ENCODE measurements at places on chromosomes 7 and 10.

DNA sequence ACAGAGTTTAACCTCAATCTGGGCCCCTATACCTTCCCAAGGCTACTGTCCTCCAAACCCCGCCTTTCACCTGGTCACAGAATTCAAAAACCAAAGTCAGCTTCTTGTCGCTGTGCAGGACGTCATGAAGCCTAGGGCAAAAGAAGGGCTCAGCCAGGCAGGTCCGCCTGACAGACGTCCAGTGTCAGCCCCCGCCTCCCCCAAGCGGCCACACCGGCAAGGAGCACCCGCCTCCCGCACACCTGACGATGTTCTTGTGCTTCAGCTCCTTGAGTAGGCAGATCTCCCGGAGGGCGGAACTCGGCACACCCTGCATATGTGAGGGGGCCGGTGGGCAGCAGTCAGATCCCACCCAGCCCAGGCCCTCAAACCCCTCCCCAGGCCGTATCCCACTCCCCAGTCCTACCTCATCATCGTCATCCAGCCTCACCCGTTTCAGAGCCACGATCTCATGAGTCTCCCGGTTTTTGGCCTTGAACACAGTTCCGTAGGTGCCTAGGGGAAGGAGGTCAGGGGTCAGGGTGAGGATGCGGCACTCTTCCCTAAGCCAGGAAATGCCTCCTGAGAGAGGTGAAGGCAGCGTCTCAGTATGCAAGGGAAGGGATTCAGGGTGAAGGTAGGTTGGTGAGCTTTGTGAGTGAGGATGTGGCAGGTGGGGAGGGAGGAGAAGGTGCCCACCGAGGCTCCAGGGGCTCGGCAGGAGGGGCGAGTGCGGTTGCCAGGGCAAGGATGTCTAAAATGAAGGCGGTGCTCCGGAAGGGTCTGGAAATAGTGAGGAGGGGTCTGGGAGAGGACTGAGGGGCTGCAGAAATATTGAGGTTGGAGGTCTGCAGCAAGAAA, 811 bp downstream of the CDK5 start:
- no peak for DNase-seq

DNA sequence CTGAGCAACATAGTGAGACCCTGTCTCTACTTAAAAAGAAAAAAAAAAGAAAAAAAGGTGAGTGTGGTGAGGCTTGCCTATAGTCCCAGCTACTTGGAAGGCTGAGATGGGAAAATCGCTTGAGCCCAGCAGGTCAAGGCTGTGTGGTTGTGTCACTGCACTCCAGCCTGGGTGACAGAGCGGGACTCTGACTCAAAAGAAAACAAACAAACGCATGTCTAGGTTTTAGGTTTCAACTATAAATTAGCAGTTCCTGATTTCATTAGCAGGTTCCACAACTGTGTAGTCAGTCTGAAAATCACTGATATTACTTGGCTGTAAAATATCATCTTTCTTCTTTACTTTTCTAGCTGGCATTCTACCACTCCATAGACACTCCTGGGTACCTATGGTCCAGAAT, 155.7 kb upstream of the HGF start:
- no peak for DNase-seq

GRCh38 chr10:102753718-102754117, 10.0 kb downstream of the WBP1L start:
- peak; percentile 6 for DNase-seq

DNA sequence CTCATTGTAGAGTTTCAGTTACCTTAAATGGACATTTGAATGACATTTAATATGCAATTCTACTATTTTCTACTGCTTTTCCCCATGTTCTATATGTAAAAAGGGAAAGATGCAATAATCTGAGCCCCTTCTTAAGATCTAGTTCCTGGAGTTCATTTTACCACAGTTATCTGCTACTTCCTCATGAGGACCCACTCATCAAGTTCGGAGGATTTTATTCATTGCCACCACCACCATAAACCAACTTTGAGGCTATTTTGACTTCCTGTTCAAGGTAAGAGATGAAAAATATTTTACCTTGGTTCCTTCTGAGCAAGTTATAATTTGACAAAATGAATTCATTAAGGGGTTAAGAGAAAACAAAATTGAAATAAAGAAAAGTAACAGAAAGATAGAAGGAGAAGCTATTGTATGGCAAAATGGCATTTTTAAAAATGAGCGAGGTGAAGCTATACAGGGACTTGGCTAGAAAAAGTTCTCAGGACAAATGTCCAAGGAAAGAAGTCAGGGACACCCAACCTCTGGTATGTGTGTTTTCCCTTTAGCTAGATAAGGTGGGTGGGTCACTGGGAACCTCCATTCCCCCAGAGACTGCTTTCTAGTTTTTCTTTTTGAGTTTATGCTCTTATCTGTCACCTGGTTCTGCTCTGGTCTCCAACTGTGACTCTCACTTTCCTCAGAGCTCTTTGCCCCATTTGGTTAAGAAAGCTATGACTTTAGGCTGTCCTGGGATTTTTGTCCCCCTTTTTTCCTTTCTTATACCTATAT, 14.9 kb upstream of the FAM3C start:
- no peak for DNase-seq

DNA sequence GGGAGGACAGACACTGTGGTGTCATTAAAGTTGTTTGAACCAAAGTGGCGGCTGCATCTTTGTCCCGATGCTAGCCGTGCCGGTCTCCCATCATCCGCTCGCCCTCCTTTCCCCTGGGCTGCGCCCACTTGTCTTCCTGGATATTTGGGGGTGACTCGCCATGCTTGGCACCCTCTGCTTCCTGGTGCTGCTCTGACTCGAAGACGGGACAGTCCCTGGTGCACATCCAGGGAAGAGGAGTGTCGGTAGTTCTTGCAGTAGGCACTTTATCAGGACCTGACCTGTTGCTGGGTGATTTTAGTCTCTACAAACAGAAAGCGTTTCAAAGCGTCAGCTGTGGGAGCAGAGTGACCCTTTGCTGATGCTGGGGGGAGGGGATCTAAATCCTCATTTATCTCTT, 68.3 kb upstream of the DNAJB6 start:
- DNase-seq, result no peak
